Amygdala (tissue), 56 donors: ENCODE measurements at places on chromosomes 6 and 20.

DNA sequence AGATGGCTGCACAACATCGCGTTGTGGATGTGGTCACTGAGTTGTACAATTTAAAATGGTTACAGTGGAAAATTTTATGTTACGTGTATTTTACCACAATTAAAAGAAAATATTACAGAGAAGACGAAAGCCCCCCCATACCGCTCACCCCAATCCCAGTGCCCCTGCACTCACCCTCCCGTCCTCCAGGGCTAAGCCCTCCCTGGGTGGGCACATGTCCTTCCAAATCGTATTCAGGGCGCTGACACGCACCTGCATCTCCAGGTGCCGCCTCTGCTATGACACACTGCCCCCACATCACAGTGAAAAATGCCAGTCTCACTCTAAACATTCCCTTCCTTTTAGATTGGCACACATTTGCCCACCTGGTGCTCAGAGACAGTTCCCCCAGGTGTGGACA, 49.4 kb downstream of the PSMG4 start:
- DNase-seq, result no peak

DNA sequence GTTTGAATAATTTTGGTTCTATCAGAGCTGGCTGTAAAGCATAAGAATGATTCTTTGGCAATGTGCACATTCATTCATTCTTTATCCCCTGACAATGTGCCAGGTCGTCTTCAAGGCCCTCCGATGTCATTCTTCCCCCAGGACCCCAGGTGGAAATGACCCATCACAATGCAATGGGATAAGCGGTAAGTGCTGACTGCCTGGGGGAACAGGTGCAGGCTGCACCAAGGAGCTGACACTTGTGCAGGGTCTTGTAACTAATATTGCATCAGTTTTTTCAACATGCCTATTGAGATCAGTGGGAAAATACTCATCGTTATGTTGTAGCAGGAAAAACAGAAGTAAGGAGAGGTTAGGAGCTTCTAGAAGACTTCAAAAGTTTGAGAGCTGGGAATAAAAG, 105.6 kb downstream of the FOXC1 start:
- DNase-seq, result no peak

DNA sequence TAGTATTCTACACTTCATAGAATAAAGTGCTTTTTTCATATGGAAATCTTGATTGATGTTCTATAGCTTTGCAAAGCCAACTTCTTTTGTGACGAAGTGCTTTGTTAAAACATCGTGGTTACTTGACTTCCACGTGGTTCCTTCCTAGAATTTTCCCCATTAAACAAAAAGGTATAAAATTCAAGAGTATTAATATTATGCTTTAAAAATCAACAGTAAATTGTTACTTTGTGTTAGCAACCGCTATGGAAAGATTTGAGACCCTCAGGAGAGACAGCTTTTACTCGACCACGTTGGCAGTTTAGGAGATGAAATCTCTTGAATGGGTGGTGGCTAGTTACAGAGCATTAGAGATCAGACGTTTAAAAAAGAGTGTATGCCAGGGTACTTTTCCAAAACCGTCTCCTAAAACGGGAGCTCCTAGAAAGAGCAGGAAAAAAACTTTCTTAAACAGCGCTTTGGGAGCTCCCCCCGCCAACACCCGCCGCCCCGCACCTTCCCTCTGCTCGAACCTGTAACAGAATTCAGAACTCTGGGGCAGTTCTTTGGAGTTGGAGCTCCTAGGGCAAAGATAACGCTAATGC, 920 bp downstream of the GJA1 start:
- DNase-seq, result no peak

- DNase-seq, result no peak
Observed at GRCh38 chr6:7742223-7742785, 16.4 kb downstream of the BMP6 start.

DNA sequence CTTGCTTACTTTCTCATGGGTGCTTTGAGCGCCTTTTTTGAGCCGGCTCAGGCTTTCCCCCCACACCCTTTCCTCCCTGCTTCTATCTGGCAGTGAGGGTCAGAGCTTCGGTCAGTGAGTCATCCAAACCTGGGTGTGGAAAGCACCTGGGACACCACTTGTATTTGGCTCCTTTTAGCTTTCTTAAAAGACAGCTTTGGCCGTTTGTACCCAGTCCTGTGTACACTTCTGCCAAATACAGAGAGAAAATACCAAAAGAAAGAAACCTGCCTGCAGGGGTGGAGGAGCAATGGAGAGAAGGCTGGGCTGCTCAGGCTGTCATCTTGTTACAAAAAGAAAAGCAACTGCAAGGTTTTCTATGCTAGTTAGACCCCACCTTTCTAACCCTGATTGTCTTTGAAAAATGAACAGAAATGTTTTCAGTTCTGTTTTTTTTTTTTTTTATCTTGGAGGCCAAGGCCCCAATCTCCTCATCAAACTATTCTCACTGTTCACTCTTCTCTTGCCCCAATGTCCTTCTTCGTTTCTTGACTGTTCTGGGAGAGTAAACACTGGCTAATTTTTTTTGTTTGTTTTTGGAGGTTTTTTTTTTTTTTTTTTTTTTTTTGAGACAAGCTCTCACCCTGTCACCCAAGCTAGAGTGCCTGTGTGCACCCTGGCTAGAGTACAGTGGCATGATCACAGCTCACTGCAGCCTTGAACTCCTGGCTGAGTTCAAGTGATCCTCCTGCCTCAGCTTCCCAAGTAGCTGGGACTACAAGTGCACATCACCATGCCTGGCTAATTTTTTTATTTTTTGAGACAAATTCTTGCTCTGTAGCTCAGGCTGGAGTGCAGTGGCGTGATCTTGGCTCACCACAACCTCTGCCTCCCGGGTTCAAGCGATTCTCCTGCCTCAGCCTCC, 76.4 kb downstream of the SSR1 start:
- no peak for DNase-seq

DNA sequence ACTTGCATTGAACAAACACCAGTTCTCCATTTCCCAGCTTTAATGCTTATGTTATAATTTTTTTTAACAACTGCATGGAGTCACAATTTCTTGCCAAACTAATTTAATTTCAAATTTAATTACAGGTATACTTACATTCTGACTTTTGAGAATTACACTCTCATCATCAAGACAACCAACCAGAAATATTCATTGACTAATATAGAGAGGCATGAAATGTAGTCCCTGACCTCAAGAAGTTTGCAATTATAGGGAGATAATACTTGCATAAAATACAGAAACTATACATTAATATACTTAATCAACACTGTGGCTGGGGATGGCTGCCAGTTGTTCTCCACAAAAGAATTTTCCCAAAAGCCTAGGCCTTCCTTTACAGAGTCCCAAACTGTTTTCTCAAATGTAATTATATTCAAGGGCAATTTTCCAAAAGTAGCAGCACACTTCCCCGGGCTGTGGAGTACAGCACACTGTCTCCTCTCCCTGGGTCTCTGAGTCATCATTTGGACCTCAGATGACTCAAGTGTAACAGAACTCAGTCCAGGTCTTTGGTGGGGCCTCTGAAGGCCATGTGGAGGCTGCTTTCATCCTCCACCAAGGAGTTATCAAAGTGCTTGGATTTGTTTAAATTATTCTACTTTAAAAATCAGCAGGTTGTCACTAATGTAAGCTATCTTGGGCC, 114.1 kb downstream of the KIF16B start:
- DNase-seq, result no peak

DNA sequence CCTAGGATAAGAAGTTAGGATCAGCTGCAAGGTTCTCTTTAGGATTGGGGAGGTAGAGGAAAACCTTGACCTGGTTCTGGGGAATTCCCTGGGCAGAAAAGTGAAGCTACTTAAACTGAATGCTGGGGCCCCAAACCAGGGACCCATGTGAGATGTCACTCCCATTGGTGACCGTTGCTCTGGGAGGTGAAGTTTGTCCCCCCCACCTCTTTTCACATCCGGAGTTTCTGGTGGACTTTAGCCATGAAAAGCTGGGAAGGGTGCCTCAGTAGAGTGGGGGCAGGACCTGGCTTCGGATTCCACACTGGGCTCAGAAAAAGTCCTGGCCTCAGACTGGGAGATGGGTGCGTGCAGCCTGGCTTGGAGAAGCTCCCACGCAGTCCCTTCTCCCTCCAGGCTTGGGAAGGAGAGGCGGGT, 13.2 kb downstream of the TJAP1 start:
- no peak for DNase-seq

DNA sequence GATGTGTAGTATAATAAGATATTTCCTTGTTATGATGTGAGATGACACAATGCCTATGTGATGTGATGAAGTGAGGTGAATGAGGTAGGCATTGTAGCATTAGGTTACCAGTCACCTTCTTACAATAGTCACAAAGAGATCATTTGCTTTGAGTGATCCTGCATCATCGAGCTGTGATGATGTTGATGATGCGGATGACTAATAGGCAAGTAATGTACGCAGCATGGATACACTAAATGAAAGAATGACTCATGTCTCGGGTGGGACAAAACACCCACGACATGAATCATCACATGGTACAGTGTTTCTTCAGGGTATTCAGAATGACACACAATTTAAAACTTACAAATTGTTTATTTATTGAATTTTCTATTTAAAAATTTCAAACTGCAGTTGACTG, 806.3 kb upstream of the GJE1 start:
- DNase-seq, result no peak

DNA sequence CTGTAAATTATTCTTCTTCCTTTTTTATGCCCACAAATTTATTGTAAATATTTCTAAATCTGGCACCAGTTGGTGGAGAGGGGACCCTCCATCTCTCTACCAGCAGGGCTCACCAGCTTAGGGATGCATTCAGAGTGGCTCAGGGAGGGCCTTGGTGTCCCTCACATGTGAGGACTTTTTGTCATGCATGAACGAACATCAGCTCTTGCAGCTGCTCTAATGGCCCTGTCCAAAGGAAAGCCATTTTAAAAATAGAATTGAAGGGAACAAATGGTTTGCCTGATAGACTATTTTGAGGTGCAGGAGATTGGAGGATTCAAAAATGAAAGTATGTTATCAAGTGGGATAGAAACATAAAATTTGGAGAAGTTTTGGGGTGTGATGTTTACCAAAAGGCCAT, 37.5 kb upstream of the KLHL31 start:
- no peak for DNase-seq

DNA sequence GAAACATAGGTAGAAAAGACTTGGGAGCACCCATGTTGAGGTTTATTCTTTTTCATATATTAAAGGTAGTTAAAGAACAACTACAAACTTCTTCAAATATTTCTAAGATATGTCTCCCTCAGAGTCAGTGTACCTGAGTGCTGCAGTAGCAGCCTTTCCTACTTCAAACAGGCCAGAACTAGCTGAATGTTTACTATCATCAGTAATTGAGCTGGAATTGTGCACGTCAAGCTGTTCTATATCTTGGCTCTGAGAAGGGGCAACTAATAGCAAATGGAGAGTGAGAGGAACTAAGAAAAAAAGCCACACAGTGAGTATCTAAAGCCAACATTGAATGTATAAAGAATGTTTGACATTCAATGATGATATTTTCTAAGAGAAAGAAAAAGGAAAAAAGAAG, 21.7 kb downstream of the MTCL3 start:
- no peak for DNase-seq

DNA sequence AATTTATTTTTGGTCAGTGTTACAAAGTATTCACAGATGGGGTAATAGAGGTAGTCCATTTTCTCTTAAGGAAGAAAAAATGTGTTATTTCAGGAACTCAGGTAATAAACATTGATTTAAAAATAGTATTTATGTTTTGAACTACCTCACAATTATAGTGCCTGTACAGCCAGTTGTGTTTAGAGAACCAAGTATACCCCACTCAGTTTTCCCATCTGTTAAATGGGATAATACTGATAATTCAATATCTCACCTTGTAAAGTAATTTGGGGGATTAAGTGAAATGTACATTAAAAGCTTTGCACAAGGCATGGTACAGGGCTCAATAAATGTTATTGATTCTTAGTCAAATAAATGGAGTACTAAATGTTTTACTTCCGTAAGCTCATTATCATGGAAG, 4.7 kb downstream of the ZNF451 start:
- no peak for DNase-seq

DNA sequence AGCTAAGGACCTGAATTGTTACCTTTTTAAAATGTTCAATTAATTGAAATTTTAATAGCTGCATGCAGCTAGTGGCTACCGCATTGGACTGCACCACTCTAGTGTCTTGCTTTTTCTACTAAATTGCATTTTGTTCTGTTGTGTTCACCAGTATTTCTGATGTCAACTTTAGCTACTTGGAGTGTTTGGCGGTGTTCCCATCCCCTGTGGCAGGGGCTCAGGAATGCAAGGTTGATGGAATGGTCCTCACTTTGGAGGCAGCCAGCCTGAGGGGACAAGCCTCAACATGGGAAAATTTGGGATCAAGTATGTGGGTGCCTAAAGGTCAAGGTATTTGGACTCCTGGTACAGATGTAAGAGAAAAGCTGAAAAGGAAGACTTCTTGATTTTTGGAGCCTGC, 230.1 kb upstream of the PRND start:
- no peak for DNase-seq

- no peak for DNase-seq
Observed at GRCh38 chr6:157020881-157021343, 243.7 kb downstream of the ARID1B start.

- DNase-seq, result no peak
Observed at GRCh38 chr6:103507052-103507451, 1352.7 kb downstream of the HACE1 start.

DNA sequence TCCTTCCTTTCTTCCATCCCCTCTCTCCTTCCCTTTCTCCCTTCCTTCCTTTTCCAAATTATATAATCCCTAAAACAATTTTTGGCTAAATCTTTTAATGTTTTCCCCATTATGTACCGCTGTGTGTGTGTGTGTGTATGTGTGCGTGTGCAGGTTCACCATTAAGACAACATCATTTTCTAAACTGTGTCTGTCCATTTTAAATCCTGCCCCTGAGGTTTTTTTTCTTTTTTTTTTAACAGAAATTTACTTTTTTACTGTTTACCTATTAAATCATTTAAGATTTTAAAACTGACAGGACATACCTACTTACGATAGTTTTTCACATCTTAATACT, 366.3 kb upstream of the EPHA7 start:
- no peak for DNase-seq

- DNase-seq, result no peak
Observed at GRCh38 chr6:143337201-143337949, 113.1 kb downstream of the ADAT2 start.

GRCh38 chr20:39468703-39469102, 506.6 kb downstream of the DHX35 start:
- no peak for DNase-seq
